Ovary (tissue), 10 donors: ENCODE measurements at places on chromosomes 5 and 9.

GRCh38 chr9:104784098-104784497 lies 20.2 kb downstream of the NIPSNAP3B start:
- no peak for DNase-seq

GRCh38 chr9:89236955-89237573 lies 58.4 kb upstream of the SHC3 start:
- DNase-seq, result no peak

DNA sequence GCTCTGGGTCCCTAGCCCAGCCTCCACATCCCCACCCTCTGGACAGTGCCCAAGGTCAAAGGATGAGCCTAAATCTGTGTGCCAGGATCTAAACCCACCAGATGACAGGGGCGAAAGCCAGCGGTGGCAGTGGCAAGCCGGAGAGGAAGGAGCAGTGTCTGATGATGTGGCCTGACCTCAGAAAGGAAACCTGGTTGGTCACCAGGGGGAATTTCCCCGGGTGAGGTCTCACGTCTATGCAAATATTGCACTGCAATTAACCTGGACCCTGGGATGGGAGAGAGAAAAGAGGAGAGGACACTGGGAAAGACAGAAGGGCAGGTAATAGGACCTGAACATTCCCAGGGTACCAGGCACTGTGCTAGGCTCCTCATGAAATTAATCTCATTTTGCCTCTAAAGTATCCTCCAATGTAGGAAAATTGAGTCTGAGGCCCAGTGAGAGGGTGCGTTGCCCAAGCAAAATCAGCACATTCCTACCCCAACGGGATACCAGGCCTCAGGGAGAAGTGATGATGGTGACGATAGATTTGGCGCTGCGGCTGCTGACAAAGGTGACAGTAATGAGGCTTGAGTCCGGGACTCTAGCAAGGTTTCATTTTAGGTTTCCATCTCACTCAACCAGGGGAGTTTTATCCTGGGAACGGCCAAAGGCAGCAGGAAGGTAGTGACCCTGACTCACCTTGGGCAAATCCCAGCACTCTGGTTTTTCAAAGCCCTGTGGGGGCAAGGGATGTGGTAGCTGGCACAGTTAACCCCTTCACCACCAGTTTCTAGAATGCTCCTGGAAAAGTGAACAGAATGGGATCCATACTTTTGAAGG lies 13.4 kb upstream of the TNIP1 start:
- no peak for DNase-seq

- DNase-seq, result no peak
Observed at GRCh38 chr5:77359231-77359630, 132.9 kb downstream of the WDR41 start.

DNA sequence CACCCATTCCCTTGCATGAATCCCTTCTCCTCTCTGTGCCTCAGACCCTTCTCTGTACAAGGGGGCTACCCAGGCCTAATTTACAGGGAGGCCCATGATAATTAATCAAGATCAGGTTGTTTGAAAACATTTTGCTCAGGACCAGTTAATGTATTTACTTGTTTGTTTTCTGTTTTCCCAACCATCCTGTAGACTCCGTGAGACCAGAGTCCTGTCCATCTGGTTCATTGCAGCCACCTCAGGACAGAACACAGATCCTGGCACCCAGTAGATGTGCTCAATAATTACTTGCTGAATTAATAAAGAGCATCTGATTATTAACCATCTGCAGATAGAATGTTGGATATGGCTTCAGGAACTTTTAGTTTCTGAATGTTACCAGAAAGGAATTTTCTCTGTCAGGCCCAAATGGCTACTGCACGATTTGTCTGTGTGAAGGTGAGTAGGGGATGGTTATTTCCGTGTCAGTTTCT lies 27.3 kb downstream of the FOXI1 start:
- no peak for DNase-seq
